ENCODE measurements at places on chromosomes 6 and 20.

DNA sequence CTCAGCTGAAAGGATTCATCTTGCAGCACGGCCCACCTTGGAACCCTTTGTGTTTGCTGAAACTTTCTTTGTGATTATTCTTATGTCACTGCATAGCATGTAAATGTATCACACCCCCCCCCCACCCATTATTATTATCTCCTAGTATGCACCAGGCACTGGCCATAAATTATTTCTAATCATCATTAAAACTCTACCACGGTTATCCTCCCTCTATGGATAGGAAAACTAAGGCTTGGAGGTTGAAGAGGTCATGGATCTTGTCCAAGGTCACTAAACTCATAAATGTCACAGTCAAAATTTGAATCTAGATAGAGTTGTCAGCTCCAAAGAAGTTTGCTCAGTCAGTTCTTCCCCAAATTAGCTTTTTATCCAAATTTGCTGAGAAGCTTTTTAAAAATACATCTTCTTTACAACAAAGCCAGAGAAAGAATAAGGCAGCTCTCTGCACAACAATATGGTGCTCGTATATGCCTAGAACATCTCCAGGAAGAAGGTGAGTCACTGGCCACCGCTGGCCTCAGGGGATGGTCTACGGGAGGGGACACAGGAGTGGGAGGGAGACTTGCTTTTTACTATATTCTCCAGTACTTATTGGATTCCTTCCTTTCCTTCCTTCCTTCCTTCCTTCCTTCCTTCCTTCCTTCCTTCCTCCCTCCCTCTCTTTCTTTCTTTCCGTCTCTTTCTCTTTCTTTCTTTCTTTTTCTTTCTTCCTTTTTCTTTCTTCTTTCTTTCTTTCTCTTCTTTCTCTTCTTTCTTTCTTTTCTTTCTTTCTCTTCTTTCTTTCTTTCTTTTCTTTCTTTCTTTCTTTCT is 134.5 kb downstream of the VEGFA start:
- no peak for DNase-seq

- DNase-seq = no peak
Observed at GRCh38 chr6:66896415-66896814, 1189.4 kb upstream of the EYS start.

DNA sequence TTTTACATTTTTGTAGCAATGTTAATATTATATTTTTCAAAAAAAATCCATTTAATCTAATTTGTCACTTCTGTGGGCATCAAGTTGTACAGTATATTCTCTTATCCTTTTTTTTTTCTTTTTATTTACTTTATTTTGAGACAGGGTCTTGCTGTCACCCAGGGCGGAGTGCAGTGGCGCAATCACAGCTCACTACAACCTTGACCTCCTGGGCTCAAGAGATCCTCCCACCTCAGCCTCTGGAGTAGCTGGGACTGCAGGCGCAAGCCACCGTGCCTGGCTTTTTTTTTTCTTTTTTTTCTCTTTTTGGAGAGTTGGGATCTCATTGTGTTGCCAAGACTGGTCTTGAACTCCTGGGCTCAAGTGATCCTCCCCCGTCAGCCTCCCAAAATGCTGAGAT is 14.4 kb upstream of the BEND6 start:
- DNase-seq = no peak

DNA sequence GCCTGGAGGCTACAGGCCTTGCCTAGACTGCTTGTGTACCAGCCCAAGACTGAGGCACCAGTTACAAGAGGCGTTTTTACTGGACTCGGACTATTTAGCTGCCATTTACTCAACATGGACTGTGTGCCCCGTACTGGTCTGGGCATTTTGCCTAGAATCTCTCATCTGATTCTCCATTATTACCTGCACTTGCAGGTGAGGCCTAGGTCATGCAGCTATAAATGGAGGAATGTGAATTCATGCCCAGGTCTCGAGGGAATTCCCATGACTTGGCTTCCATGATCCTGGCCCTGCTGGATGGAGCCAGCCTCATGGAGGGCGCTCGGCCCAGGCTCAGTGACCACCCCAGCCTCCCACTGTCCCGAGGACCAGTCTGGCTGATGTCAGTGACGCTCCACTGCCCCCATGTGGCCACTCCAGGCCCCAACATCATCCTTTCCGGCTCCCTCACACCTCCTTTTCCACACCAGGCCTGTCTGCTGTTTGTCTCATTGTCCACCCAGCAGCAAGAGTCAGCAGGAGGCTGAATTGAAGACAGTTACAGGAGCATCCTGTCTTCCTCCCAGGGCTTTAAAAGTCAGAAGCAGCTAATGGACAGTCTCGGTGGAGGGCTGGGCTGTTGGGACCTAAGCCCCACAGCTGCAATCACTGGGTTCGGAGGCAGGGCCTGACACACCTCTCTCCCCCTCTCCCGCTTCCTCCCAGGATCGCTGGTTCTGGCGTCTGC is 8.7 kb downstream of the MMP24OS start:
- peak; percentile 61 for DNase-seq

DNA sequence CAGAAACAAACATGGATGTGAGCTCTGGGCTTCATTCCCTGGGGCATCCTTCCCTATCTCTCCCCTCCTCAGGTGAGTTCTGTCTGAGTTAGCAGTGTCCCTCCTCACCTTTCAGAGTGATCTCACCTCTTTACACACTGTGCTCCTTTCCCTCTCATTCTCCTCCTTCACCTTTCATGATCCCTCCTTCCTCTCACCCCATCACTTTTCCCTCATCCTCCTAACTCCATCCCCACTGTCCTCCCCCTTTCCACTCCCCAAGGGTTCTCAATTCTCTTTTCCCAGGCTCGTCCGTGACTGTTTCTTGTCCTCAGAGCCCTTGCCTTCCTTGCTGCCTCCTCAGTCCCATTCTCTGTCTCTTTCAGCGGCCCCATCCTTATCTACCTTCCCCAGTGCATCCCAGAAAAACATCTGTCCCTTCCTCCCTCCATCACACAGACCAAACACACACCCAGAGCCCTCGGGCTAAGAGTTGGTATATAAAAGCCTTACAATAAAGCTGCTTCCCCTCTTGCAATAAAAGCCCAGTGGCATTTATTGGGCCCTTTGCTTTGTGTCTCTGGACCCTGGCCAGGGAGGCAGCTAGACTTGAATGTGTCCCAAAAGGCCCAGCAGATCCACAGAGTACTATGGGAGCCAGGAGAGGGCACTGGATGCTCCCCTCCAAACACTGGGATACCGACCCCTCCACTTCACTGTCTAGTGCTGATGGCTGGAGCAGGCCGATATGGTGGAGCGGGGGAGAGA is 1.9 kb downstream of the RNF39 start:
- no peak for DNase-seq

GRCh38 chr6:166206066-166206465 is 38.4 kb upstream of the TBXT start:
- DNase-seq = no peak

DNA sequence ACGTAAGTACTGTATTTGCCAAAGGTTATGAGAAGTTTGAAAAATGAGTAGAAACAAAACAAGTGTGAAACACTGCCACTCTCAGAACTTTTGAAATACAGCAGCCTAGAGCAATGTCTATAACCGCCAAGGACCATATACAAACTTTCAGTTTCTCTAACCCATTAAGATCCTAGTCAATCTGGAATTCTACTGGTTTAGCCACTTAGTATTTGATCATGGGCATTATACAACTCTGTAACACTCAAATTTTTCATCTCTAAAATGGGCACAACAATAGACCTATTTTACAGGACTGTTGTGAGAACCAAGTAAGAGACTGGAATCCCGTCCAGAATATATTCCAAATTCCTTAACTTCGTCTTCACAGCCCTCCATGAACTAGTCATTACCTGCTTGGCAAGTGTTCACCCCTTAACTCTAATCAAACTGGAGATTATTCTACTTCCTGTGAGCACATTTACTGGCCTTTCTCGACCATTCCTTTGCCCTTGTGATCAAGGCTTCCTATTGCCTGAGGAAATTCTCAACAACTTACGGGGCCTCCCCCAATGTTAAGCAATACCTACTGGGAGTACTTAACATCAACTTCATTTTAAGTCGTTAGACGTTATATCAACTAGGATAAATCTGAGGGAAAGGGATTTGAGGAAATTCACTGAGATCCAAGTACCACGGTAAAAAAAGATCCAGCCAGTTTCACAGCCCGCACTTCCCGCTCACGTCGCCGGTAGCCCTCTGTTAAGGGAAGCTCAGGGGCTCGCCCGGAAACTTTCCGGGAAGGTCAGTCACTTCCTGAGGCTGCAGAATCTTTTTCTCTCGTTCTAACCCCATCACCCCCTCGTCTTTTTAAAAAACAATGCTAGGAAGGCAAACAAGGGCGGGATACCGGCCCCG is 1.1 kb downstream of the EIF2S2 start:
- peak; percentile 38 for DNase-seq

GRCh38 chr20:48292806-48293205 is 507.5 kb upstream of the SULF2 start:
- peak; percentile 35 for DNase-seq

DNA sequence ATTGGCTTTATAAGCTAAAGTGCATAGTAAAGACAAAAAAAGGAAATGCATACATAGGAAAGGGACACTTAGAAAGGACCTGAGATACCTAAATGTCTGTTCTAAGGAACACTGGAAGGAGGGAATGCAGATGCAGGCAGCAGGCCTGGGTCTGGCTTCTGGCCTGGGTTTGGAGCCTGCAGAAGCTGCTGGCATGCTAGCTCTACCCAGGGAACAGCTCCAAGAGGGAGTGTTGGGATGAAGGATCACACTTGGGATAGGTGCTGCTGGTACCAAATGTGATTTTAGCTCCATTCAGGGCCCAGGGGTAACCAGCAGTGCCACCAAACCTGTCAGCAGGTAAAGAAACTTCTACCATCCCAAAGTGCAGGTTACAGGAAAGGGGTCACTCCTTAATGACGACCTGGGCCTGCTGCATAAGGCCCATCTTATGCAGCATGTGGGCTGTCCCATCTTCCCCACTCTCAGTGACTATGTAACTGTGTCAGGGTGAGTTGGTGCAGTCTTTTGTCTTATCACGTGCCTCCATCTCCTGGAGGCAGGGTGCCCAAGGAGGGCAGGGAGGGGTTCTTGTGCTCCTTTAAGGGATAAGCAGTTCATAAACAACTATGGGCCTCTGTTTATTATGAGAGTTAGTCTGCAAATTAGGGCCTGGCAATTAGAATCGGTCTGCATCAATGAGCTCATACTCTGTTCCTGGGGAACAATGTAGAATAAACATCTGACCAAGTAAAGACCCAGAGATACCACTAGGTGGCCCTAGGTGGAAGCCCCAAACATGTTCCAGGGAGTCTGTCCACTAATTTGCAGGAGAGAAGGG is 26.9 kb downstream of the DDX27 start:
- DNase-seq = peak; percentile 55

GRCh38 chr6:56370561-56371211 is 123.3 kb upstream of the COL21A1 start:
- DNase-seq = peak; percentile 73

- DNase-seq = peak; percentile 65
Observed at GRCh38 chr6:37547564-37548061, 47.9 kb upstream of the CCDC167 start.

DNA sequence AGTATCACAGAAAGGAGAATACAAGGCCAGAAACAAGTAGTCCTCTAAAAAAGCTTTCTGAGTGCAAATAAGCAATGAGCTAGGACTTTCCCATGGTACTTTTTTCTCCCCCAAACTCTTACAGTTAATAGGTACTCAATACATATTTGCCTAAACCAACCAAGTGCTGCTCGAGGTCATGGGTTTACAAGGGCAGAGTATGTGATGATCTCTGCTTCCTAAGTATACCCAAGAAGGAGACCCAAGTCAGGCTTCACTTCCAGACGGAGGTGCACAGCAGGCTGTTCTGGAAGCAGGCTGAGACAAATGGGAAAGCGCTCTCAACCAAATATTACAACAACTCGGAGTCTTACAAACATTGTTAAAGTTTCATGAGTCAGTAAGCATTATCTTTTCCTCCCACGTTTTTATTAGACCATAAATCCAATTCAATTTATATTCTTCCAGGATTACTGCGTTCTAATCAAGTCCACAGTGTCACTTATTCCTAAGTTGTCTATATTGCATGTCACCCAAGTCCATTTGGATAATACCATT is 8.1 kb downstream of the FYN start:
- no peak for DNase-seq

- DNase-seq = no peak
Observed at GRCh38 chr6:13465734-13466133, 21.7 kb downstream of the GFOD1 start.

DNA sequence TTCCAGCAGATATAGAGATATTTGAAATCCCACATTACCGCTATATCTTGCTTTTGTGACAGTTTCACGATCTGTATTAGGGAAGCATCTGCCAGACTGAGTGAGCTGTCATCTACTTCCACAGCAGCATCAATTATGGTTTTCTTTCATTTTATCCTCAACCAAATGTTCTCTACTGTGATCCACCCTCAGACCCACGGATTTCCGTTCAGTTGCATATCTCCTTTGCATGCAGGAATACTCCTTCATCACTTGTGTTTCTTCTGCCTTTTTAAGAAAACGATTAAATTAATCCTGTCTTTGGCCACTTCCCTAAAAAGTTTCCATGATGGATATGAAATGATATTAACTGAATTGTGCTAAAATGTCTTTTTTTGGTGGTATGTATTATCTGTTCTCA is 262.1 kb upstream of the ADGRB3 start:
- DNase-seq = no peak

- DNase-seq = no peak
Observed at GRCh38 chr6:20110478-20110877, 101.8 kb downstream of the MBOAT1 start.

DNA sequence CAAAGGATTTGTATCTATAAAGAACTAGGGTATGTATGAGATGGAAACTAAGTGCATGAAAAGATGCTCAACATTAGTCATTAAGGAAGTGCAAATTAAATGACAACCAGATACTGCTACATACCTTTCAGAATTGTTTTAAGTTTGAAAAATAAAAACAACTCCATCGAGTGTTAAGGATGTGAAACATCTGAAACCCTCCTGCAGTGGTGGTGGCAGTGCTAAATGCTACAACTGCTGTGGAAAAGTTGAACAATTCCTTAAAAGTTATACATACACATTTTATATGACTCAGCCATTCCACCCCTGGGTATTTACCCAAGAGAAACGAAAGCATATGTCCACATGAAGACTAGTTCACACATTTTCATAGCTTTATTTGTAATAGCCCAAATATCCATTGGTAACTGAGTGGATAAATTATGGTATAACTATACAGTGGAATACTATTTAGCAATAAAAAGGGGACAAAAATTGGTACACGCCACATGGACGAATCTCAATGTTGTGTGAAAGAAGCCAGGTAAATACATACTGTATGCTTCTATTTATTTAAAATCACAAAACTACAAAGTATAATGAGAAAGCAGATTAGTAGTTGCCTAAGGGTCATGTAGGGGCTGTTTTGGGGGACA is 10.6 kb downstream of the ARMH2 start:
- DNase-seq = peak; percentile 81

All from fibroblast of skin of scalp (primary cell).